ENCODE measurements at places on chromosomes 6 and 20. TPM values are rescaled to one million over a fixed set of nuclear protein-coding genes. Genes with fewer than 3 reads are reported as not detected.

- no peaks in the 10 kb centered on the region for H3K36me3 ChIP-seq
- no peak overlapping the region for H3K27ac ChIP-seq
- H3K4me1 ChIP-seq, result no peaks in the 10 kb centered on the region
- H3K4me3 ChIP-seq, result no peak overlapping the region
- H3K27me3 ChIP-seq, result no peaks in the 10 kb centered on the region
- no peak for DNase-seq
Observed at GRCh38 chr20:13261460-13262301, 40.6 kb downstream of the ISM1 start.

The ATAT1 gene
- 7.1 TPM for total RNA-seq

The TNNC2 gene
- 1.6 TPM for total RNA-seq

DNA sequence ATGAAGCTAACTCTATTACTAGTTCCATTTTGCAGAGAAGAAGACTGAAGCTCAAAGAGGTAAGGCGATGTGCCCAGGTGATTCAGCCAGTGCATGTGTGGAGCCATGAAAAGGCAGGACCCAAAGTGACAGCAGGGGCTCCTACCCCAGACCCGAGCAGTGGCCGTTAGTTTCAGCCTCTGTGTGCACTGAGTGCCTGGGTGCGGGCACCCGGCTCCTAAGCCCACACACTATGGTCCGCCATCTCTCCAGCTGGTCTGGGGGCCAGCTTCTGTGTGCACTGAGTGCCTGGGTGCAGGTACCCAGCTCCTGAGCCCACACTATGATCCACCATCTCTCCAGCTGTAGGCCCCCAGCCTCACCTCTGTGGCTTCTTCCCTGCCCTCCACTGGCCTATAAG is 123.5 kb upstream of the CST7 start:
- H3K4me3 ChIP-seq, result no peak overlapping the region
- H3K27ac ChIP-seq, result no peak overlapping the region
- no peaks in the 10 kb centered on the region for H3K4me1 ChIP-seq
- no peaks in the 10 kb centered on the region for H3K36me3 ChIP-seq
- H3K27me3 ChIP-seq, result no peaks in the 10 kb centered on the region

DNA sequence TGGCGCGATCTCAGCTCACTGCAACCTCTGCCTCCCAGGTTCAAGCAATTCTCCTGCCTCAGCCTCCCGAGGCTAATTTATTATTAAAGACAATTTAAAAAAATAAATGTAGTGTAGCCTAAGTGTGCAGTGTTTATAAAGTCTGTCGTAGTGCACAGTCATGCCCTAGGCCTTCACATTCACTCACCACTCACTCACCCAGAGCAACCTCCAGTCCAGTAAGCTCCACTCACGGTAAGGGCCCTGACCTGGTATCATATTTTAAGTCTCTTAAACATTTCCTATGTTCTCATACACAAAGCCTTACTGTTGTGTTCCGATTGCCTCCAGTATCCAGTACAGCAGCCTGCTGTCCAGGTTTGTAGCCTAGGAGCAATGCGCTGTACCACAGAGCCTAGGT is 168.2 kb upstream of the FOXQ1 start:
- no peak for DNase-seq
- peaks cover 7% of the 10 kb centered on the region for H3K4me1 ChIP-seq
- H3K27me3 ChIP-seq, result no peaks in the 10 kb centered on the region
- H3K27ac ChIP-seq, result no peak overlapping the region
- H3K36me3 ChIP-seq, result no peaks in the 10 kb centered on the region

GRCh38 chr20:6956574-6956973 is 189.1 kb downstream of the BMP2 start:
- no peak overlapping the region for H3K27ac ChIP-seq
- DNase-seq, result no peak
- no peak overlapping the region for H3K4me3 ChIP-seq
- no peaks in the 10 kb centered on the region for H3K36me3 ChIP-seq
- H3K27me3 ChIP-seq, result no peaks in the 10 kb centered on the region
- H3K4me1 ChIP-seq, result no peaks in the 10 kb centered on the region

The TBX18 gene
- total RNA-seq, result 2.2 TPM

- no peak overlapping the region for H3K27ac ChIP-seq
- no peak overlapping the region for H3K4me3 ChIP-seq
- H3K36me3 ChIP-seq, result no peaks in the 10 kb centered on the region
- no peak for DNase-seq
- H3K4me1 ChIP-seq, result no peaks in the 10 kb centered on the region
- H3K27me3 ChIP-seq, result peaks cover 36% of the 10 kb centered on the region
Observed at GRCh38 chr20:59413326-59413865, 113.0 kb downstream of the EDN3 start.

DNA sequence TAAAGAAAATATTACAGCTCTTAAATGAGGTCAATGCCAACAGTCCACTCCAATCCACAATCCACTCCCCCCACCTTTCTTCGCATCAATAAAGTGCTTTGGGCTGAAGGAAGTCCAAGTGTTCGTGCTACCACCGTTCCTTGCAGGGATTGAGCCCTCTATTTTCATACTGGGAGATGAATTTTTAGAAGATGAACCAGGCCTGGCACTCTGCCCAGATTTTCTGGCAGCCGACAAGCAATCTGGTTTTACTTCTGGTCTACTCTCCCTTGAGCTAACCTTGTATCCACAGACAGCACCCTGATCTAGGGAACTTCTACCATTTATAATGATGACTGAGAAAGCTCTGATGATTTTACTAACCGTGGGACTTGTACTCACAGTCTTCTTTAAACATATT is 72.3 kb downstream of the BTBD9 start:
- H3K27ac ChIP-seq, result no peak overlapping the region
- DNase-seq, result peak; percentile 78
- H3K4me3 ChIP-seq, result no peak overlapping the region
- no peaks in the 10 kb centered on the region for H3K36me3 ChIP-seq

DNA sequence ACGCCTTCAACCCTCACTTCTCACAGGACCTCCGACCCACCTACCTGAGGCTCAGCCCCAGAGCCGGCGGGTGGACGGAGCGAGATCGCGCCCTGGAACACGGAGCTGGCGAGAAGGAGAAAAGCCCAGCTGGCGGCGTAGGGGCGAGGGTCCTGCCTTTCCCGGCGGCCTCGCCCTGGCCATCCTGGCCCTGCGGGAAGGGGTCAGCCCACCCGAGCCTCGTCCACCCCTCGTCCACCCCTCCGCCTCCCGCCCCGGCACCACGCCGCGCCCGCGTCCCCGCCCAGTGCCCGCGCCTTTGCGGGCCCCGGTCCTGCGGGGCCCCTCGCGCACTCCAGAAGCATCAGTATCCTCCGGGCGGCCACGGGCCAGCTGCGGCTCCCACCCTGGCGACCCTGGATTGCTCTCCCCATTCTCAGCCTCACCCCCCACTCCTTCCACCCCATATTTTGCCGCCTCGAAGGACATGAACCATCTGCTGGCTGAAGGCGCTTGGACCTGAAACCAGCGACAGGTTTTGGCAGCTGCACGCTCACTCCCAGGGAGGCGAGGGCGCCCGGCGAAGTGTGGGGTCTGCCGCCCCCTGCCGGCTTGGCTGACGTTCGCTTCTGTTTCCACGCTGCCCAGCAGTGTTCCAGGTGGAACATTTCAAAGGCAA is 65.1 kb downstream of the PLG start:
- DNase-seq, result peak; percentile 67
- no peaks in the 10 kb centered on the region for H3K36me3 ChIP-seq
- peaks cover 5% of the 10 kb centered on the region for H3K4me1 ChIP-seq
- H3K4me3 ChIP-seq, result peak overlapping the region; percentile 59

- H3K27ac ChIP-seq, result no peak overlapping the region
- H3K27me3 ChIP-seq, result peaks cover 13% of the 10 kb centered on the region
- DNase-seq, result no peak
- H3K4me3 ChIP-seq, result no peak overlapping the region
- no peaks in the 10 kb centered on the region for H3K4me1 ChIP-seq
- no peaks in the 10 kb centered on the region for H3K36me3 ChIP-seq
Observed at GRCh38 chr20:36355469-36356171, 49.5 kb downstream of the DLGAP4 start.

The PCNA gene
- total RNA-seq, result 60.0 TPM

- no peaks in the 10 kb centered on the region for H3K27me3 ChIP-seq
- H3K4me1 ChIP-seq, result no peaks in the 10 kb centered on the region
- H3K4me3 ChIP-seq, result no peak overlapping the region
- DNase-seq, result no peak
- no peaks in the 10 kb centered on the region for H3K36me3 ChIP-seq
Observed at GRCh38 chr6:131754088-131754487, 43.3 kb upstream of the CTAGE9 start.

DNA sequence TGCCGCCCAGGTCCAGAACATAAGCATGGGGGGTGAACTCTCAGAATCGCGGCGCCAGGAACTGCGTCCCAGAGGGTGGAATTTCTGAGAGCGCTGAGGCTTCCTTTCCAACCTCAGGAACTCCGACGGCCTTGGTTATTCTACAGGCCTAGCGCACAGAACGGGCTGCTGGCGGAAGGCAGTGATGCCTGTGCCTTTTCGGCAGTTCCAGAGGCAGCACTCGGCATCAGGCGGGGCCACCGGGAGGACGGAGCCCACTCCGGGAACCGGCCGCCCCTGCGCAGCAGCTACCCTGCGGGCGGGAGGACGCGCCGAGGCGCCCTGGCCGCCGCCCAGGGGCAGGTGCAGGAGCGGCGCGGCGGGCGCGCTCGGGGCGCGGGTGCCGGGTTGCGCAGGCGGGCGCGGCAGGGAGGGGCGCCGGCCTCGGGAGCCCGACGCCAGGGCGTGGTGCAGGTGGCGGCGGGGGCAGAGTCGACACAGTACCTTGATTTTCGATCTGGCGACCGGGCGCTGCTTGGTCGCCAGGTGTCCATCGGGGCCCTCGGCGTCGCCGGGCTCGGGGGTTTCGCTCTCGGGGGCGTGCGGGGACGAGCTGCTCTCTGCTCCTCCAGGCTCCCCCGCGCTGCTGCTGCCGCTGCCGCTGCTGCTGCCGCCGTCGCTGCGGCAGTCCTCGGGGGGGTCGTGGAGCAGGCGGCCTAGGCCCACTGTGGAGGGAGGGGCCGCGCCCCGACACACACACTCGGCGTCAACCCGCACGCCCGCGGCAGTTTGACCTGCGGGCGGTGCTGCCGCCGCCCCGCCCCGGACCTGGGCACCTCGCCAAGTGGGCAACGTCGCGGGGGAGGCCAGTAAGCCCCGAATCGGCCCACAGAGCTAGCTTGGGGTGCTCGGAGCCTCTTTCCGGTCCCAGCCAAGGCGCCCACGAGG is 1.3 kb downstream of the OVOL2 start:
- H3K27ac ChIP-seq, result peak overlapping the region; percentile 88
- no peak for DNase-seq
- peaks cover 42% of the 10 kb centered on the region for H3K4me1 ChIP-seq

GRCh38 chr20:40046703-40047102 is 642.3 kb downstream of the MAFB start:
- H3K4me1 ChIP-seq, result no peaks in the 10 kb centered on the region
- no peaks in the 10 kb centered on the region for H3K27me3 ChIP-seq
- H3K36me3 ChIP-seq, result no peaks in the 10 kb centered on the region
- no peak overlapping the region for H3K27ac ChIP-seq
- H3K4me3 ChIP-seq, result no peak overlapping the region

- H3K4me1 ChIP-seq, result peaks cover 36% of the 10 kb centered on the region
- DNase-seq, result no peak
- H3K36me3 ChIP-seq, result peaks cover 12% of the 10 kb centered on the region
- H3K27ac ChIP-seq, result no peak overlapping the region
- H3K4me3 ChIP-seq, result no peak overlapping the region
Observed at GRCh38 chr20:25487306-25487705, 79.8 kb downstream of the GINS1 start.

DNA sequence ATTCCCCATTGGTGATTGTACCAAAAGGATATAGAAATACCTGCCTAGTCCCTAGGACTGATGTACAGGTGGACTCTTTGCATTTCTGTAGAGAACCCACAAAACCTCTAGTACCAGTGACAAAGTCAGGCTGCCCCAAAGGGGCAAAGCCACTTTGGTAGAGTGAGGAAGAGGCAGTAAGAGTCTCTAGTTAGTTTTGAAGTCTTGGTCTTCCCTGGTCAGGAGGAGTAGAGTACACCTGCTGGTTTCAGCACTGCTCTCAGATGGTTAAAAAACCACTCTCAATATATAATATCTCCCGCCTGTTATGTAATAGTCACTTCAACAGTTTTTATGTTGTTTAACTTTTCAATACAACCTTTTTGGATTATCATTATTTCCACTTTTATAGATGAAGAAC is 344.9 kb downstream of the CDKAL1 start:
- no peak overlapping the region for H3K27ac ChIP-seq
- peaks cover 21% of the 10 kb centered on the region for H3K4me1 ChIP-seq
- DNase-seq, result no peak

DNA sequence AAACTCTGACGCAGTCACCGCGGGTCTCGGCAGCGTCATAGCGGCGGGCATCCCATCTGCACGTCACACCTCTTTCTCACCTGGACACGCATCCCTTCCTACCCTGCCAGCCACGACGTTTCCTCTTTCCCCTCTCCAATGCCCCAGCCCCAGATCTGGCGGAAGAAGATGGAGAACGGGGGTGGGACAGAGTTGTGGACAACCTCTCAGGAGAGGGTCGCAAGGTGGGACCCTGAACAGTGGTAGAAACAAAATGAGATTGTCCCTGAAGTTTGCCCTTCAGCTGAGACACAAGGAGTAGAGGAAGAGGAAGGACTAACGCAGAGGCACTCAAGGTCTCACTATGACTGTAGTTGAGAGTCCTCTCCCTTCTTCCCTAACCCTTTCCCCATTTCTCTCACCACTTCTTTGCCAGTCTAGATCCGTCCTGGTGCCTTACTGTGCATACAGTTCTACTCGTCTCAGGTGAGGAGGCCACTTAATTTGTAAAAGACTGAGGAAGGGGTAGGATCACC is 562 bp downstream of the TRIM39 start:
- H3K4me1 ChIP-seq, result peaks cover 28% of the 10 kb centered on the region
- peaks cover 30% of the 10 kb centered on the region for H3K36me3 ChIP-seq
- no peaks in the 10 kb centered on the region for H3K27me3 ChIP-seq
- H3K27ac ChIP-seq, result peak overlapping the region; percentile 97
- DNase-seq, result peak; percentile 90
